Tibial artery (tissue), 4 donors: ENCODE measurements at places on chromosomes 6 and 20.

GRCh38 chr20:23998844-23999243, 10.3 kb upstream of the GGTLC1 start:
- no peaks in the 10 kb centered on the region for H3K4me1 ChIP-seq
- no peak overlapping the region for H3K27ac ChIP-seq
- H3K4me3 ChIP-seq, result no peak overlapping the region

GRCh38 chr6:156971153-156971885, 194.1 kb downstream of the ARID1B start:
- DNase-seq, result no peak
- no peak overlapping the region for H3K27ac ChIP-seq
- H3K4me3 ChIP-seq, result no peak overlapping the region
- no peaks in the 10 kb centered on the region for H3K27me3 ChIP-seq

DNA sequence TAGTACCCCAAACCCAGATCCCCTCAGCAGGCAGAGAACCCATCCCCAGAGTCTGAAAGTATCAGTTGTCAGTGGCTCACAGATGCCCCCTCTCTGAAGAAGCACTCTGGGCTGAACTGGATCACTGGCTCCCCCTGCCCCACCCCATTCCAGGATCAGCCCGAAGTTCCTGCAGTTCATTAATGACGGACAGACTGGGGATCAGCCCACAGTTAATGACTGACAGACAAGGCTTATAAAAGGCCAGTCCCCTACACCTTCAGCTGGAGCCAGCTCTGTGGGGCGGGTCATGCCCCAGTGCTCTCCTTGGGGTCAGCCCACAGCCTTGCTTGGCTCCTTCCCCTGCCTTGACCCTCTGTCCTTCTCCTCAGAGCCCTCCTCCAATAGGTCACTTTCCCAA, 21.7 kb downstream of the KIAA1755 start:
- no peaks in the 10 kb centered on the region for H3K4me1 ChIP-seq
- DNase-seq, result no peak
- peaks cover 33% of the 10 kb centered on the region for H3K36me3 ChIP-seq
- no peak overlapping the region for H3K4me3 ChIP-seq

- H3K4me1 ChIP-seq, result peaks cover 7% of the 10 kb centered on the region
- no peak overlapping the region for H3K4me3 ChIP-seq
- no peak for DNase-seq
- H3K36me3 ChIP-seq, result no peaks in the 10 kb centered on the region
- H3K27ac ChIP-seq, result peak overlapping the region; percentile 61
These were observed 229.3 kb upstream of the TENT5A start for GRCh38 chr6:81981812-81982211.

DNA sequence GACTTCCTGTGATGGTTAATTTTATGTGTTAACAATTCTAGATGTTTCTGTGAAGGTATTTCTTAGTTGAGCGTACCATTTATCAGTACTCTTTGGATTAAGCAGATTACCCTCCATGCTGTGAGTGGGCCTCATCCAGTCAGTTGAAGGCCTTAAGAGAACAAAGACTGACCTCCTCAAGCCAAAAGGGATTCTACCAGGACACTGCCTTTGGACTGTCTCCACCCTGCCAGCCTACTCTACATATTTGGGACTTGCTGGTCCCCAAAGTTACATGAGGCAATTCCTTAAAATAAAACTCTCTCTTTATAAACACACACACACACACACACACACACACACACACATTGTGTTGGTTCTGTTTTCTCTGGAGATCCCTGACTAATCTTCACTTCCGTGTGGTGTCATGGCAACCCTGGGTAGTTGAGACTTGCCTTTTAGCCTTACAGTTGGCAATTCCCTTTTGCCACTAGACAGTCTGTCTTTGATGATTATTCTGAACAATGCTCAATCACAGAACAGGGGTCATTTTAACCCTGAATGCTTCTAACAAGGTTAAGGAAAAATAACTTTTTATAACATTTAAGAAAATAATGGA, 32.2 kb downstream of the MRAP2 start:
- peaks cover 29% of the 10 kb centered on the region for H3K36me3 ChIP-seq
- DNase-seq, result no peak
- H3K27ac ChIP-seq, result no peak overlapping the region
- H3K4me1 ChIP-seq, result no peaks in the 10 kb centered on the region

GRCh38 chr20:54122189-54122588, 51.6 kb downstream of the CYP24A1 start:
- no peak for DNase-seq
- H3K4me3 ChIP-seq, result no peak overlapping the region
- H3K36me3 ChIP-seq, result no peaks in the 10 kb centered on the region
- no peak overlapping the region for H3K27ac ChIP-seq
- H3K27me3 ChIP-seq, result no peaks in the 10 kb centered on the region

- no peak for DNase-seq
- H3K4me1 ChIP-seq, result no peaks in the 10 kb centered on the region
- H3K27ac ChIP-seq, result no peak overlapping the region
These were observed 22.4 kb downstream of the ELOVL2 start for GRCh38 chr6:11021714-11022113.

- H3K4me3 ChIP-seq, result no peak overlapping the region
- H3K27me3 ChIP-seq, result no peaks in the 10 kb centered on the region
- H3K27ac ChIP-seq, result no peak overlapping the region
- H3K36me3 ChIP-seq, result no peaks in the 10 kb centered on the region
- H3K4me1 ChIP-seq, result no peaks in the 10 kb centered on the region
These were observed 110.1 kb downstream of the TNFAIP3 start for GRCh38 chr6:137977206-137977605.

- H3K27ac ChIP-seq, result no peak overlapping the region
- H3K27me3 ChIP-seq, result no peaks in the 10 kb centered on the region
- H3K4me1 ChIP-seq, result no peaks in the 10 kb centered on the region
- no peak overlapping the region for H3K4me3 ChIP-seq
- no peak for DNase-seq
- no peaks in the 10 kb centered on the region for H3K36me3 ChIP-seq
These were observed 197.3 kb upstream of the PROKR2 start for GRCh38 chr20:5513975-5514516.

DNA sequence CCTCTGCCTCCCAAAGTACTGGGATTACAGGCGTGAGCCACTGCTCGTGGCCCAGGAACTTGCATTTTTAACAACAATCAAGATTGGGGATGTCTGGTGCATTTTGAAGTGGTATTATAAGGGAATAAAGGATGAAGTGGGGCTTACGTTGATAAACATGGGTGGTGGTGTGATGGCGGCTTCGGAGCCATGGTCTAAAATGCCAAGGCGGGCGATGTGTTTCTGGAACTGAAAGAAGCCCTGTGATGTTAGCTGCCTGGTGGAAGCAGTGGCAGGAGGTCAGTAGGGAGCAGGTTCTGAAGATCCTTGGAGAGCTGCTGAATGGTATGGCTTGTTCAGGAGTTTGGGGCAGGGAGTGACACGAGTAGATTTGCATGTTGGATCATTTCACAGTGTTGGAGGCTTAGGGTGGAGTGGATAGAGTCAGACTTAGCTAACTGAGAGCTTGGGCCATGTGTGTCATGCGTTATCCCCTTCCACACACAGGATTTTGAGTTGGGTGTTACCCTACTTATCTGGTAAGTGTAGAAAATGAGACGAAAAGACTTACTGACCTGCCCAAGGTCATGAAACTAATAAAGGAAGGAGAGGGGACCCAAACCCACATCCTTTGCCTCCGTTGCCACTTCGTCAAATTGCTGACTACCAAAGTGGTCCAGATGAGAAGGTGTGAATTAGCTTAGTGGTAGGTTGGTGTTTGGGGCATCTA, 1.5 kb downstream of the NELFCD start:
- H3K27me3 ChIP-seq, result no peaks in the 10 kb centered on the region
- H3K4me3 ChIP-seq, result peak overlapping the region; percentile 66
- no peak for DNase-seq

- no peaks in the 10 kb centered on the region for H3K36me3 ChIP-seq
- no peak overlapping the region for H3K4me3 ChIP-seq
- peak; percentile 38 for DNase-seq
- H3K27ac ChIP-seq, result no peak overlapping the region
- peaks cover 3% of the 10 kb centered on the region for H3K27me3 ChIP-seq
- no peaks in the 10 kb centered on the region for H3K4me1 ChIP-seq
These were observed 246.7 kb downstream of the DLL1 start for GRCh38 chr6:170043881-170044790.

DNA sequence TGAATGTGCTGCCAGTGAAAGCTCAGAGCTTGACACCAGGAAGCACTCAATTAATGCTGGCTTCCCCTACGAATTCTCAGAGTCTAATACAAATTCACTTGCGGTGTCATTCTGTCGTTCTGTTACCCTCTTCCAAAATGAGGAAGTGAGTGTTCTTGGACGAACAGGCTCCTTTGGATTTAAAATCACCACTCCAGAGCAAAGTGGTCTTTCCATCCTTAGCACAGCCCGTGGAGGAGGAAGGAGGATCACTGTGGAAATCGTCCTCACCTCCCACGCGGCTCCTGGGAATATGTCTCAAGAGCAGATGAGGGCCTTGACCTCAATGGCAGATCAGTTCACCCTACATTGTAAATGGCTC, 41.7 kb downstream of the RIOK1 start:
- peaks cover 10% of the 10 kb centered on the region for H3K27me3 ChIP-seq
- H3K4me3 ChIP-seq, result no peak overlapping the region
- DNase-seq, result no peak
- H3K36me3 ChIP-seq, result no peaks in the 10 kb centered on the region

- H3K27ac ChIP-seq, result no peak overlapping the region
- H3K36me3 ChIP-seq, result no peaks in the 10 kb centered on the region
- no peaks in the 10 kb centered on the region for H3K4me1 ChIP-seq
- peaks cover 13% of the 10 kb centered on the region for H3K27me3 ChIP-seq
- no peak for DNase-seq
These were observed 127.9 kb downstream of the PXDC1 start for GRCh38 chr6:3623451-3624249.

GRCh38 chr6:137415127-137415833, 78.9 kb downstream of the OLIG3 start:
- H3K36me3 ChIP-seq, result no peaks in the 10 kb centered on the region
- peak overlapping the region; percentile 51 for H3K27ac ChIP-seq
- no peaks in the 10 kb centered on the region for H3K27me3 ChIP-seq

- no peaks in the 10 kb centered on the region for H3K36me3 ChIP-seq
- no peak overlapping the region for H3K4me3 ChIP-seq
- no peaks in the 10 kb centered on the region for H3K4me1 ChIP-seq
- H3K27ac ChIP-seq, result peak overlapping the region; percentile 0
These were observed 15.8 kb downstream of the REPS1 start for GRCh38 chr6:138972226-138972665.

- peak overlapping the region; percentile 67 for H3K27ac ChIP-seq
- H3K27me3 ChIP-seq, result no peaks in the 10 kb centered on the region
- no peak overlapping the region for H3K4me3 ChIP-seq
- H3K4me1 ChIP-seq, result peaks cover 28% of the 10 kb centered on the region
- DNase-seq, result peak; percentile 83
These were observed 3.4 kb upstream of the NSFL1C start for GRCh38 chr20:1469925-1470571.
